AG08395 (cell line): ENCODE measurements at places on chromosomes 13 and 19.

DNA sequence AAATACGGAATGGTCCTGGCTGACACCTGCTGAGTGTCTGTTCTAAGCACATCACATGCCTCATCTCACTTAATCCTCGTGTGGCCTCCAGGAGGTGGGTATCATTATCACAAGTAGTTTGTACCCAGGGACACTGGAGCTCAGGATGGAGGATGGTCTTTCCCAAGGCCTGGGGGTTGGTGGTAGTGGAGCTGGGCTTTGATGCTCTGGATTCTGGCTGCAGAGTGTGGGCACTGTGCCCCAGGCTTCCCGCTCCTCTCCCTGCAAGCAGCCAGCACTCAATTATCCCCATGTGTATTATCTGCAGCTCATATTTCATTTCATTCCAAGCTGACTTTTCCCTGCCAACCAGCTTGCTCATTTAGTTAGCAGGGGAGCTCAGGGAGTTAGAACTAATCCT is 52.1 kb downstream of the SIAH3 start:
- DNase-seq = no peak

GRCh38 chr19:17332677-17333581 is 1.7 kb downstream of the ANO8 start:
- no peak for DNase-seq

DNA sequence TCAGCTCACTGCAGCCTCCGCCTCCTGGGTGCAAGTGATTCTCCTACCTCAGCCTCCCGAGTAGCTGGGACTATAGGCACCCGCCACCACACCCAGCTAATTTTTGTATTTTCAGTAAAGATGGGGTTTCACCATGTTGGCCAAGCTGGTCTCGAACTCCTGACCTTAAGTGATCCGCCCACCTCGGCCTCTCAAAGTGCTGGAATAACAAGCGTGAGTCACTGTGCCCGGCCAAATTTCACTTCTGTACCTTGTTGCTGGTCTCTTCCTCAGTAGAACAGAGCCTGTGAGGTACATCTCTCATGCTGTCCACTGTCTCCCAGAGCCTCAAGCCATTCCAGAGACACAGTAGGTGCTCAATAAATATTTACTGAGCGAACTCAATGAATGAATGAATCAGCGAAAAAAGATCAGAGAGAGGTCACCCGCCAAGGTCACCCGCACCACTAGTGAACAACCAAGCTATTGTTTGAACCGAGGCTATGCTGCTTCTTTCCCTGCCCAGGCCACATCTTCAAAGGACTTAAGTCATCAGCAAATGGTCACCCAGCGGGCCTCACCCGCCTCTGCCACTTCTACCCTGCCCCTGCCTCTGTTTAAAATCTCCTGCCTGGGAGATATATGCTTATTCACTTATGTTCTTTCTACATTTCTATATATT is 9.3 kb downstream of the TMEM143 start:
- DNase-seq = no peak

DNA sequence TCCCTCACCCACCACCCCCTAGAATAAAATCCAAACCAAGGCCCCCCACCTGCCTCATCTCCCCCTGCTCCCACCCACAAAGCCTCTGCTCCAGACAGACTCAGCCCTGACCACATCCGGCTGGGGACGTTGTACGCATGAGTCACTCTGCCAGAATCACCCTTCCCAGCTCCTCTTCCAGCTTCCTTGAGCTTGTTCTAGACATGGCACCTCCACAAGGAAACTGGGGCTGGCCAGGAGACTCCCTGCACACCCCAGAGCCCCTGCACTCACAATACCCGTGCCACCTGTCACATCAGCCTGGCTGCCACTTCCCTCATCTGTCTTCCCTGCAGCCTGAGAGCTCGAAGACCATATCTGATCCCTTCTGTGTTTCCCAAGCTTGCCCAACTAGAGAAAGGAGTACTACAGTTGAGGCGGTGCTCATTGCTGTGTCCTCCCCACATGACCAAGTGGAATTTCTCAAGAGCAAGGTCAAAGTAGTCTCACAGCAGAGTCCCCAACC is 9.7 kb downstream of the DEDD2 start:
- peak; percentile 88 for DNase-seq

DNA sequence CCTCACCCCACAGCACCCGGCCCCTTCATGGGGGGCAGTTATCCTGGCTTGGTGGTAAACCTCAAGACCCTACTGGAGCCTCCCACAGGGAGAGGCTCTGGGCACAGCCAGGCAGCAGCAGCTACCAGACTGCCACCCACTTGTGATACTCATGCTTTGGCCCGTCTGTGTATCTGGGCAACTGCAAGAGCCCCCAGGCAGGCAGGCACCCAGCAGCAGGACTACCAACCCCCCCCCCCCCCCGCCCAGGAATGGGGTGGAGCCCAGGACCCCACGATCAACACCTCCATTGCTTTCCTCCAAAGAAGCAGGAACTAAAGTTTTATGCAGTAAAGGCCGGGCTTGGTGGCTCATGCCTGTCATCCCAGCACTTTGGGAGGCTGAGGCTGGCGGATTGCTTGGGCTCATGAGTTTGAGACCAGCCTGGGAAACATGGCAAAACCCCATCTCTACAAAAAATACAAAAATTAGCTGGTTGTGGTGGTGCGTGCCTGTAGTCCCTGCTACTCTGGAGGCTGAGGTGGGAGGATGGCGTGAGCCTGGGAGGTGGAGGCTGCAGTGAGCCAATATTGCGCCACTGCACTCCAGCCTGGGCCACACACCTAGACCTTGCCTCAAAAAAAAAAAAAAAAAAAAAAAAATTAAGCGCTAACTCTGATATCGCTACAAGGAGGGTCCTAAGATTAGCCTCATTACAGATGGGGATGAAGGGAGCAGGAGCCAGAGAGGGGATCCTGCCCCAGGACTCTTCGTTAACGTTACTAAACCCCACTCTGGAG is 1.1 kb upstream of the LYL1 start:
- no peak for DNase-seq
